GM13977 (cell line): ENCODE measurements at places on chromosomes 11 and 22.

GRCh38 chr11:73411031-73411430 is 34.8 kb downstream of the RELT start:
- DNase-seq: no peak

DNA sequence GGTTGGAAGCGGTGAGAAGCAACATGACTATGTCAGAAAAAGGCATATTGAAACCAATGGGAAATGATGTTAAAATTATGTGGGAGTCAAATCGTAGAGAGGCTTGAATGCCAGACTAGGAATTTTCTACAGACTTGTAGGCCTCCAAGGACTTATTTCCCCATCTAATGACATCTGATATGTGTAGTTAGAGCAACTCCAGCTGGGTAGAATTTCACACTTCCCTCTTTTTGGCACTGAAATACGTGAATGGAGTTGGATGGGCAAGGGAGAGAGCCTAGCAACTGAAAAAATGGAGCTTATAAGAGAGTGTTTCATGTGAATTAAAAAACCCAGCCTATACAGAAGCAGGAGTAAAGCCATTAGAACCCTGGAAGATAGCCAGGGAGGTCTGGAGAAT is 304.2 kb downstream of the INSC start:
- no peak for DNase-seq

- DNase-seq: no peak
These were observed 58.2 kb upstream of the RRAS2 start for GRCh38 chr11:14417186-14417585.

GRCh38 chr11:75652936-75653335 is 15.9 kb downstream of the MAP6 start:
- DNase-seq: no peak

- DNase-seq: no peak
These were observed 345.4 kb downstream of the BUD13 start for GRCh38 chr11:116427337-116427902.

GRCh38 chr11:3615998-3616397 is 25.8 kb downstream of the ART5 start:
- no peak for DNase-seq

DNA sequence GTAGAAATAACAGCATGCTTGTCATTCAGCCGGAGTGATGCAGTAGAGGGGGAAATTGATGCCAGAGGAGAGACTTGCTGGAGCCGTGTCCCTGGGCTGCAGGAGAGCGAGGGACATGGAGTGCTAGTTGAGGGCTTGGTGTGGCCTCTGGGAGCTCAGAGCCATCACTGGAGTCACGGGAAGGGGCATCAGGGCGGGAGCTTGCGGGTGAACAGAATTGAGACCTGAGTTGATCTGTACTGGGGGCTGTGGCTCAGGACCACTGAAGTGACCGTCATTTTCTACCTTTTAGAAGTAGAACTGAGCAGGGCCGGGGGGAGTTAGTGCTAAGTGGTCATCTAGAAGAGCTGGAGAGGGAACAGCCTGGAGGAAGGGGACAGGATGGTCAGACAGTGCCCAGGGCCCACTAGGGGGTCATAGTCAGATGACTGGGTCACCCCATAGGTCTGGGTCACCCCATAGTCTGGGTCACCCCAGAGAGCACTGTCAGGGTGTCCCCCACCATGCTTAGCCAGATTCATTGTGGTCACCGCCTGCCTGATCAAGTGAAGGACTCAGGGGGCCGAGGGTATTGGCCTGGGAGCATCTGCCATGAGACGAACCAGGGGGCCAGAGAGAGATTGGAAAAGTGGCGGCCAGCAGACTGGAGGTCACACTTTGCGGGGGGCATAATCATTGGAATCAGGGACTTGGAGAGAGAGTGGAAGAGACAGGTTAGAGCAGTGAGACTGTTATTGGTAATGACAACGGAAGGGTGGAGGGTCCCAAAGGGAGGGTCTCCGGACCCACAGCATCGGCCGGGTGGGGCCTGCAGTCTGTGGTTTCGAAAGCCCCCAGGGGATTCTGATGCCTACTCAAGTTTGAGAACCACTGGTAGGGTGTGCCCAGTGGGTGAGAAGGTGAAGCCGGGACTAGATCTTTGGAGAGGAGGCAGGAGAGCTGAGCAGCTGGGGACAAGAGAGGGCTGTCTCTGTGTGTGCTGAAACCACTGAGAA is 15.2 kb downstream of the RIBC2 start:
- DNase-seq: no peak

DNA sequence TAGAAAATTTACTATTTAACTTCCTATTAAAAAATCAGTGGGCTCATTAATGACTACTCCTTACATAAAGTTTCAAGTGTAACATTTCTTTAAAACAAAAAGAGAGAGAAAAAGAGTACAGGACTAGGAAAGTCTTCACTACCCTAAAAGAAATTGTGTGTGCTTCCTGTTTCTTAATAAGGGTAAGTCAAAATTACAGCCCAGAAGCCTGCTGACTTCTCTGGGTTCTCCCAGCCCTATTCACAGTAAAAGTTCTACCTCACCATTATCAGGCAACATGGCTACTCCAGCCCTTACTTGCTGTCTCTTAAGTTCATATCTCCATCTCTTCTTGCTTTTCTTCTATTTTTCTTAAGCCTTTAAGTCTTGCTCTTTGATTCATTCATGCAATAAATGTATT is 20.3 kb upstream of the ZC3H12C start:
- no peak for DNase-seq

- no peak for DNase-seq
These were observed 403.6 kb downstream of the MN1 start for GRCh38 chr22:27397954-27398342.

DNA sequence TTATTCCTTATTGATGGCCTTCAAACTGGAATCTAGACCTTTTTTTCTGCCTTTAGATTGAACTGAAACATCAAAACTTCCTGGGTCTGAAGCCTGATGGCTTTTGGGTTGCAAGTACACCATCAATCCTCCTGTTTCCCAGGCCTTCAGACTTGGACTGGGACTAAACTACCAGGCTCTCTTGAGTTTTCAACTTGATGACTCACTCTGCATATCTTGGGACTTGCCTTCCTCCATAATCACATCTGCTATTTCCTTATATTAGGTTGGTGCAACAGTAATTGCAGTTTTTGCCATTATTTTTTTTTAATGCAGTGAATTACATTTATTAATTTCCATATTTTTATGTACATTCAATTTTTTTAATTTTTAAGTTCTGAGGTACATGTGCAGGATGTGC is 7.0 kb downstream of the OR51B5 start:
- DNase-seq: no peak

- DNase-seq: no peak
These were observed 64.6 kb upstream of the ADSL start for GRCh38 chr22:40281717-40282116.

GRCh38 chr11:47387944-47388696 is 9.8 kb upstream of the SPI1 start:
- DNase-seq: no peak

DNA sequence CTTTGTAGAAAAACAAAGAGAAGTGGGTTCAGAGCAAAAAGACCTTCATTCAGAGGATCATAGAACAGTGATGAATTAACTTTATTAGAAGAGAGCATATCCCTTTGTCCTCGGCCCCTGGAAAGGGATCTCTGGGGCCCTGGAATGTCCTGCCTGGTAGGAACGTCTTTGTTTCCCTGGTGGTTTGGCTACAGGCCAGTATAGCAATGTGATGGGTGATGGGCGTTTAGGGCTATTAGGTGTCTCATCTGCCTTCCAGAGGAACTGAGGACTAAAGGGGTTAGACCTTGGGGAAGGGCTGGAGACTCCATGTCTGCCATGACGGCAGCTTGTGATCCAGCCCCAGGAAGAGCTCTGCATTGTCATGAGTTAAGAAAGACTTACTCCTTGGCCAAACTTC is 9.1 kb downstream of the APOL4 start:
- no peak for DNase-seq

DNA sequence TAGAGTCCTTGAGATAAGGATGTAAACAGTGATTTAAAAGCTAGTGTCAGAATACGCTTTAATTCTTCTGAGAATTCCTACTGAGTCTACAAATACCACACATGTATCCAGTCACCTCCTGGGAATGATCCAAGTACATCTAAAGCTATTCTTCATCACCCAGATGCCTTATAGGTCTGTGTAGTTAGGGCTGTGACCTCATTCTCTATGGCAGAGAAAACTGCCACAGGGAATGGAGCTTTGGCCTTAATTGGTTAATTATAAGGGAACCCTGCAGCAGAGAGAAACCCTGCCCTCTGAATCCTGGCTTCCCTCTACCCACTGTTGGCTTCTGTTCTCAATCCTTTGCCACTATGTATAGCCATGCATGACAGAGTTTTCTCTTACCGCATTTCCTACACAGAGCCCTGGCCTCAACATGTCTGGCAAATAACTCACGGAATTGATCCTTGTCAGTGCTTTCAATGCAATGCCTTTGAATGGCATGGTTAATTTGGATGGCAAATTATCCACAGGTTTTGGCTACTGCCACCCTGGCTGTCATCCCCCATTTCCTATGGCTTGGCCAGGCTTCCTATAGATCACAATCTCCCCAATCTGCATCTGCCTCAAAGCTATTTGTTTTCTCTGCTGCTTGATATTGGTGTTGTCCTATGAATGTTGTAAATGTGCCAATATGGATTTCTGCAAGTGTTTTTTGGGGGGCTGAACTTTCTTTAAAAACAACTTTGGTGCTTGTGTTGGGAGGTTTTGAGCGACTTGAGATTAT is 2.9 kb downstream of the DIXDC1 start:
- no peak for DNase-seq

GRCh38 chr11:79314906-79315689 is 125.7 kb downstream of the TENM4 start:
- DNase-seq: no peak

DNA sequence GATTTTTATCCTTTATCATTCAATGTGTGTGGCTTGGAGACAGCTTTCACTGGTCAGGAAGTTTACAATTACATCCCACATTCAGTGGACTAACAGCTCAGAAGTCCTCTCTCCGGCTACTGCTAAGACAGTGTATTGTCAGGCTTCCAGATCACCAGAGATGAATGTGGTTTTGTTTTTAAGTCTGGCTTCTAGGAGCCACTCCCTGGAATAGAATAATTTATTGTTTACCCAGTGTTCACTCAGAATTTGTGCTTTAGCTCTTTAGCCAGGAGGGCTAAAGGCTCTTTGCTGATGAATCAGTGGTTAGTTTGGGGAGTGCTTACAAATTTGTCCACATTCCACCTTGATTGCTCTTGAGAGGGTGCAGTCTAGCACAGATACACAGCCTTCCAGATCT is 26.5 kb downstream of the TRIM77 start:
- DNase-seq: no peak

DNA sequence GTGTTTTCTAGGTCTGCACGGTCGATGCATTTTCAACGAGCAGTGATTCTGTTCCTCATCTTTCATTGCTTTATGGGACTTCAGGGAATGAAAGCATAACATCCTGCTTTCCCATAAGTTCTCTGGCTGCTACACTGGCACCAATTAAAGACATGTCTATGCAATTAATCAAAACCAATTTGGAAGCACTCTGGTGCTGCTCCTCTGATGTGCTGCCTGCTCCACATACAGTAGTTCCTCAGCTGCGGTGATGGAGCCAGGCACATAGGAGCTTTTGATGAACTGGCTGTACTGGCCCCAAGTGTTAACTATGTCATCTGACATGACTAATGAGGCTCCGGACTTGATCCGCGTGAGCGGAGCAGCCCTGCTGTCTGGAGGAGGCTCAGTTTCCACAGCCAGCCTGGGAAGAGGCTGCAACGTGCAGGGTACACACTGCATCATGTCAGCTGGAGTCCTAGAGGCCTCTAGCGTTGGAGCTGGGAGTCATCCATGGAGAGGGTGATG is 29.8 kb downstream of the GVQW3 start:
- no peak for DNase-seq

DNA sequence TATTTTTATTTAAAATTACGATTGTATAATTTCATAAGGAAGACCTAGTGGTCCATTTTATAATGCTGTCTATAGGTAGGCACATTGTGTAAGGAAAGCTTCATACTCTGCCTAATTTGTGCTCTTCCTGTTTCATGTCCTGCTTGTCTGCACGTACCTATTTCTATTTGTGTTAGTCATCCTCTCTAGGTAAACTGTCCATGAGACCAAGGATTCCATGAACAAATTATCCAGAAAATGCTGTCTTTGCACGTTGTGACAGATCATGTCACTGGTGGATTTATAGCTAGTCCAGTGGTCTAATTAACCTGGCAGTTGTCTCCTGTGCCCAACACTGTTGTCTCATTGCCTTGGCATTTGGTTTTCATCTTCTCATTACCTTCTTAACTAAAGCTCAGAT is 44.7 kb downstream of the DNAJC24 start:
- DNase-seq: no peak

DNA sequence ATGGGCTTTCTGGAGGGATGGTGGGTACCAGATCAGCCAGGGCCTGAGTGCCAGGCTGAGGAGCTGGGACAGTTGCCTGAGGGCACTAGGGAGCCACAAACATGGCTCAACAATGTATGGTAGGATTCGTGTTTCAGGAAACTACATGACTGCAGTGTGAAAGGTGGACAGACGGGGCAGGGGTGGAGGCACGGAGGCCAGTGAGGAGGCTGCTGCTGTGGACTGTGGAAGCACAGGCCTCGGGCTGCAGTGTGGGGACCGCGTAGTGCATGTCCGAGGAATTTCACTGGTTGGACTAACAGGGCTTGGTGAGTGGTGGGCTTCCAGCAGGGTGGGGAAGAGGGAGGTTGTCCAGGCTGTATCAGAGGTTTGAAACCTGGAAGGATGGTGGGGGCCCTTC is 7.8 kb downstream of the P2RY2 start:
- DNase-seq: no peak

- no peak for DNase-seq
These were observed 129.4 kb downstream of the SBF2 start for GRCh38 chr11:10164621-10165020.

- DNase-seq: no peak
These were observed 44.5 kb downstream of the SMCO4 start for GRCh38 chr11:93498641-93499040.

- peak; percentile 27 for DNase-seq
These were observed at the start of gene BDNF for GRCh38 chr11:27700351-27701301. TSS of gene BDNF (minus strand) at chr11:27700455. CDS start at chr11:27658564, 41,891 bp downstream.

DNA sequence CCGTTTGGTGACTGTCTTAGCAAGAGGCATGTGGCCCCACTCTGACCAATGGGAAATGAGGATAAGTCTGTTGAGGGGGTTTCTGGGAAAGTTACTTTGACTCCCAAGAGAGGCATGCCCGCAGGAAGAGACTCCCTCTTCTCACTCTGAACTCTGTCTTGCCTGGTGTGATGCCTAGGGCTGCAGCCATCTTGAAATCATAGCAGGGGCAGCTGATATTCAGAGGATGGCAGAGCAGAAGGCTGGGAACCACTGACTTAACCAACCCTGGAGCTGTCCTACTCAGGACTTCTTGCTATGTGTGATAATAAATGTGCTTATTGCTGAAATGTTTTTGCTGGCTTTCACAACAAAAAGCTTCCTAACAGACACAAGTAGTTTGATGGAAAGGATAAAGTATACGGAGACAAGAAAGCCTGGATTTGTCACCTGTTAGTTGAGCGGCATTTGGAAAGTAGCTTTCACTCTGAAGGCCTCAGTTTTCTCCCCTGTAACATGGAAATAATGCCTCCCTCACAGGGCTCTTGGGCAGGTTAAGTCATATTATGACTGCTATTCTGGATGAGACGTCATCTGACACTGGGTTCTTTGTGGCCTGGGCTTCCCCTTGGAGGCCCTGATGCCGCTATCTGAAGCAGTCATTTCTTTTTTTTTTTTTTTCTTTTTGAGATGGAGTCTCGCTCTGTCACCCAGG is 128.5 kb downstream of the CEP164 start:
- peak; percentile 80 for DNase-seq

GRCh38 chr11:110409174-110409573 is 20.6 kb upstream of the FDX1 start:
- DNase-seq: no peak
